ENCODE measurements at places on chromosomes 13 and 19.

- no peaks in the 10 kb centered on the region for H3K36me3 ChIP-seq
- peak within 1 kb of the TSS; percentile 98 for H3K27ac ChIP-seq
- DNase-seq: peak; percentile 98
- H3K27me3 ChIP-seq: no peaks in the 10 kb centered on the region
- H3K4me3 ChIP-seq: peak within 1 kb of the TSS; percentile 90
- H3K4me1 ChIP-seq: peaks cover 24% of the 10 kb centered on the region
Measured at GRCh38 chr19:54191011-54191810, at the start of gene TSEN34. TSEN34 (plus strand) TSS chr19:54191308; CDS start chr19:54191365, 57 bp downstream.

GRCh38 chr13:75666646-75667351, 30.7 kb downstream of the LMO7 start:
- no peak for DNase-seq
- no peaks in the 10 kb centered on the region for H3K4me1 ChIP-seq
- no peaks in the 10 kb centered on the region for H3K27me3 ChIP-seq
- no peak overlapping the region for H3K4me3 ChIP-seq

GRCh38 chr19:57438925-57439324, 3.8 kb downstream of the ZNF749 start:
- H3K27me3 ChIP-seq: no peaks in the 10 kb centered on the region
- no peak overlapping the region for H3K27ac ChIP-seq
- peaks cover 10% of the 10 kb centered on the region for H3K36me3 ChIP-seq
- no peak for DNase-seq

GRCh38 chr19:30856786-30857185, 484.6 kb downstream of the ZNF536 start:
- no peaks in the 10 kb centered on the region for H3K27me3 ChIP-seq
- H3K4me1 ChIP-seq: no peaks in the 10 kb centered on the region
- DNase-seq: no peak
- H3K36me3 ChIP-seq: no peaks in the 10 kb centered on the region
- H3K4me3 ChIP-seq: no peak overlapping the region
- H3K27ac ChIP-seq: no peak overlapping the region

DNA sequence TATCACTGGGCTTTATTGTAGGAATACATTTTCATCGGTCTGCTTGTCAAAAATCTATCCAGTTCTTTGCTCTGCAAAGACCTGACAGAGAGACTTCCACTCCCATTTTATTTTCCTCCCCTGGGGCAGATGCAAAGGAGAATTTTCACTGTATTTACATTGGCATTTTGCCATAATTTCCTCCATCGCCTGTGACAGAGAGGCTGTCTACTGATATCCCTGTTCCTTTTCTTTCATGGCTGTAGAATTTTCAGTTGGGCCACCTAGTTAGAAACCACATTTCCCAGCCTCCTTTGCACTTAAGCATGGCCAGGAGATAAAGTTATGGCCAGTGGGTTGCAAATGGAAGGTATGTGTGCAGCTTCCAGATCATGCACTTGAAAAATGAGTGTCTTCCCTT, 89.3 kb downstream of the NUFIP1 start:
- H3K4me3 ChIP-seq: no peak overlapping the region
- H3K36me3 ChIP-seq: no peaks in the 10 kb centered on the region
- H3K27ac ChIP-seq: no peak overlapping the region
- H3K4me1 ChIP-seq: no peaks in the 10 kb centered on the region

- no peaks in the 10 kb centered on the region for H3K36me3 ChIP-seq
- no peaks in the 10 kb centered on the region for H3K27me3 ChIP-seq
- no peak overlapping the region for H3K27ac ChIP-seq
- H3K4me1 ChIP-seq: no peaks in the 10 kb centered on the region
Measured at GRCh38 chr13:88066847-88067246, 395.7 kb downstream of the SLITRK5 start.

- H3K27ac ChIP-seq: no peak overlapping the region
- DNase-seq: no peak
- H3K4me3 ChIP-seq: no peak overlapping the region
- no peaks in the 10 kb centered on the region for H3K27me3 ChIP-seq
- peaks cover 11% of the 10 kb centered on the region for H3K4me1 ChIP-seq
Measured at GRCh38 chr13:75879656-75880055, 243.5 kb downstream of the LMO7 start.

- H3K27ac ChIP-seq: no peak overlapping the region
- no peaks in the 10 kb centered on the region for H3K4me1 ChIP-seq
- H3K36me3 ChIP-seq: peaks cover 36% of the 10 kb centered on the region
- H3K4me3 ChIP-seq: no peak overlapping the region
Measured at GRCh38 chr19:10467104-10467706, 36.0 kb downstream of the KEAP1 start.

- H3K4me3 ChIP-seq: no peak overlapping the region
- no peaks in the 10 kb centered on the region for H3K27me3 ChIP-seq
- H3K36me3 ChIP-seq: no peaks in the 10 kb centered on the region
- no peak for DNase-seq
- peak overlapping the region; percentile 67 for H3K27ac ChIP-seq
Measured at GRCh38 chr13:40589285-40590109, 76.9 kb downstream of the FOXO1 start.

- no peaks in the 10 kb centered on the region for H3K36me3 ChIP-seq
- H3K4me3 ChIP-seq: no peak within 1 kb of the TSS
- no peak for DNase-seq
- no peaks in the 10 kb centered on the region for H3K4me1 ChIP-seq
Measured at GRCh38 chr19:35585848-35586247, at the start of gene PMIS2. PMIS2 (plus strand) TSS chr19:35586173; CDS start chr19:35586260, 87 bp downstream.

DNA sequence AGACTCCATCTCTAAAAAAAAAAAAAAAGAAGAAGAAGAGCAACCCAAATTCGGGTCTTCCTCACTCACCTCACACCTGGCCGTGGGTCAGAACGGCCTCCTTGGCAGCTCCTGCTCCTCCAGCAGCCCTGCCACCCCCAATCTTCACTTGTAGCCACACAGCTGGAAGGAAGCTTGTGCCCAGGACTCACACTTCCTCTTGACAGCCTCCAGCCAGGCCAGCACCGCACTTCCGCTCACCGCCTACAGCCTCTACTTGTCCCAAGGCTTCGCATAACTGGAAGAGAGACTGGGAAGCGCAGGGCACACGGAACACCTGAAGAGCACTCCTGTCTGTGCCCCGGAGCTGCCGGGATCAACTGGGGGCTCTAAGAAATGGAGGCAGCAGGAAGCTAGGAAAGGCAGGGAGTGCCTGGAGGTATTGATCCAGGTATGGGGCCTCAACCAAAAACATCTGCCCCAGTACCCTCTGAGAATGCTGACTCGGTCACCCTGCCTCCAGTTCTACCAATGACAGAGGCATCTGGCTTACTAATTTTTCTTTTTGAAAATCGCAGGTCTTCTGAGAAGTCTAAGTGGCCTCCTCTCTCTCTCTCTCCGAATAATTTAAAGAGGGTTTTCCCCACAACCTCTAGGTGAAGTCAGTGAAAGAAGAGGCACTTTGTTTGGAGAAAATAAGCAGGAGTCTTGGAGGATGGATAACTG, 31.1 kb upstream of the ATP12A start:
- H3K27me3 ChIP-seq: no peaks in the 10 kb centered on the region
- DNase-seq: no peak
- H3K36me3 ChIP-seq: no peaks in the 10 kb centered on the region
- H3K4me3 ChIP-seq: no peak overlapping the region
- H3K27ac ChIP-seq: no peak overlapping the region

- DNase-seq: peak; percentile 81
- no peaks in the 10 kb centered on the region for H3K36me3 ChIP-seq
- peak overlapping the region; percentile 69 for H3K27ac ChIP-seq
- H3K27me3 ChIP-seq: peaks cover 36% of the 10 kb centered on the region
- H3K4me1 ChIP-seq: peaks cover 73% of the 10 kb centered on the region
Measured at GRCh38 chr13:41458761-41459431, 1.5 kb downstream of the RGCC start.

GRCh38 chr13:58097831-58098230, 466.3 kb downstream of the PCDH17 start:
- no peak overlapping the region for H3K4me3 ChIP-seq
- no peak for DNase-seq
- no peaks in the 10 kb centered on the region for H3K27me3 ChIP-seq
- H3K4me1 ChIP-seq: no peaks in the 10 kb centered on the region
- no peak overlapping the region for H3K27ac ChIP-seq

DNA sequence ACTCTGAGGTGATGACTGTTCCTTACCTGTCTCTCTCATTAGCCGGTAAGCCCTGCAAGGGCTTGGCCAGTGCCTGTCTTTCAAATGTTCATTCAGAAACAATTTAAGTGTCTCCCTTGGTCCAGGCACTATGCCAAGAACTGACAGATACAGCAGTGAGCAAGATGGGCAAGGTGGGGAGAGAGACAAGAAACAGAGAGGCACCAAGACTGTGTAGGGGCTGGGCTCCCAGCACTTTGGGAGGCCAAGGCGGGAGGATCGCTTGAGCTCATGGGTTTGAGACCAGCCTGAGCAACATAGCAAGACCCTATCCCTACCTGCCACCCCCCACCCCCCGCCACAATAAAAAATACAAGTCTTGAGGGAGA, 1.3 kb upstream of the CCNE1 start:
- H3K27ac ChIP-seq: peak overlapping the region; percentile 82
- DNase-seq: peak; percentile 68
- H3K27me3 ChIP-seq: no peaks in the 10 kb centered on the region
- peak overlapping the region; percentile 66 for H3K4me3 ChIP-seq

- H3K27me3 ChIP-seq: no peaks in the 10 kb centered on the region
Measured at GRCh38 chr13:20967340-20967739, 64.8 kb upstream of the XPO4 start.

DNA sequence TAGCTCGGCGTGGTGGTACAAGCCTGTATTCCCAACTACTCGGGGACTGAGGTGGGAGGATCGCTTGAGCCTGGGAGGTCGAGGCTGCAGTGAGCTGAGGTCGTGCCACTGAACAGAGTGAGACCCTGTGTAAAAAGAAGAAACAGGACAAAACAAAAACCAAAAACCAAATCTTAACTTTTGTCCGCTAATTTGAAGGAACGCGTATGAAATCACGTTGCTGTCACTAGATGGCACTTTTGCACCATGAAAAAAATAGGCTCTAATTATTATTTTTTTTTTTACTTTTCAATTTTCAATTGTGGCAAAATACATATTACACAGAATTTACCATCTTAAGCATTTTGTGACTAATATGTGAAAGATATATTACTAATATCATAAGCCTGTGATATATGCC, 17.6 kb upstream of the ZNF835 start:
- no peaks in the 10 kb centered on the region for H3K27me3 ChIP-seq
- no peak overlapping the region for H3K4me3 ChIP-seq
- H3K36me3 ChIP-seq: no peaks in the 10 kb centered on the region
- DNase-seq: no peak
- no peak overlapping the region for H3K27ac ChIP-seq

- H3K36me3 ChIP-seq: peaks cover 90% of the 10 kb centered on the region
- no peak overlapping the region for H3K4me3 ChIP-seq
- H3K27me3 ChIP-seq: no peaks in the 10 kb centered on the region
- H3K27ac ChIP-seq: peak overlapping the region; percentile 85
- peaks cover 91% of the 10 kb centered on the region for H3K4me1 ChIP-seq
Measured at GRCh38 chr19:45045671-45046353, 7.0 kb downstream of the CLASRP start.

GRCh38 chr13:75326173-75327134, 155.5 kb downstream of the TBC1D4 start:
- peak overlapping the region; percentile 19 for H3K4me3 ChIP-seq
- H3K27me3 ChIP-seq: no peaks in the 10 kb centered on the region
- H3K36me3 ChIP-seq: no peaks in the 10 kb centered on the region
- peaks cover 3% of the 10 kb centered on the region for H3K4me1 ChIP-seq

- no peak overlapping the region for H3K27ac ChIP-seq
- H3K36me3 ChIP-seq: no peaks in the 10 kb centered on the region
- no peaks in the 10 kb centered on the region for H3K4me1 ChIP-seq
- no peak overlapping the region for H3K4me3 ChIP-seq
- DNase-seq: no peak
Measured at GRCh38 chr19:57057036-57057686, 62.6 kb upstream of the USP29 start.

DNA sequence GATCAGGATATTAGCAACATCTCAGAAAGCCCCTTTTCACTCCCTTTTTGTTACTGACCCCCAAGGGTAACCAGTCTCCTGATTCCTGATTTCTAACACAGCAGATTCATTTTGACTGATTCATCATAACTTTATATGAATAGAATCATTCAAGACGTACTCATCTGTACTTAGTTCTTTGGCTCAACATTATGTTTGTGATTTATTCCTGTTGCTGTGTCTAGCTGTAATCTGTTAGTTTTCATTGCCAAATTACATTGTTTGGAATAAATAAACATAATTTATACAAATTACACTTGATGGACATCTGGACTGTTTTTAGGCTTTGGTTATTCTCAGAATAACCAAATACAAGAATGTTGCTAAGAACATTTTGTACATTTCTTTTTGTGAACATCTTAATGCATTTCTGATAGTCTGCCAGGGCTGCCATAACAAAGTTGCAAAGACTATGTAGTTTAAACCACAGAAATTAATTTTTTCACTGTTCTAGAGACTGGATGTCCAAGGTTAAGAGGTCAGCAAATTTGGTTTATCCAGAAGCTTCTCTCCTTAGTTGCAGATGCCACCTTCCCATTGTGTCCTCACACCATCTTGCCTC, 62.8 kb upstream of the EDNRB start:
- H3K36me3 ChIP-seq: no peaks in the 10 kb centered on the region
- no peaks in the 10 kb centered on the region for H3K4me1 ChIP-seq
- H3K27ac ChIP-seq: peak overlapping the region; percentile 41
- DNase-seq: no peak
- no peaks in the 10 kb centered on the region for H3K27me3 ChIP-seq
- no peak overlapping the region for H3K4me3 ChIP-seq

- H3K36me3 ChIP-seq: peaks cover 58% of the 10 kb centered on the region
- no peak overlapping the region for H3K4me3 ChIP-seq
Measured at GRCh38 chr13:110498327-110498726, 63.2 kb downstream of the RAB20 start.

- peak; percentile 29 for DNase-seq
- no peak overlapping the region for H3K27ac ChIP-seq
- H3K36me3 ChIP-seq: no peaks in the 10 kb centered on the region
- no peak overlapping the region for H3K4me3 ChIP-seq
Measured at GRCh38 chr13:112643759-112644459, 45.9 kb upstream of the ATP11A start.

DNA sequence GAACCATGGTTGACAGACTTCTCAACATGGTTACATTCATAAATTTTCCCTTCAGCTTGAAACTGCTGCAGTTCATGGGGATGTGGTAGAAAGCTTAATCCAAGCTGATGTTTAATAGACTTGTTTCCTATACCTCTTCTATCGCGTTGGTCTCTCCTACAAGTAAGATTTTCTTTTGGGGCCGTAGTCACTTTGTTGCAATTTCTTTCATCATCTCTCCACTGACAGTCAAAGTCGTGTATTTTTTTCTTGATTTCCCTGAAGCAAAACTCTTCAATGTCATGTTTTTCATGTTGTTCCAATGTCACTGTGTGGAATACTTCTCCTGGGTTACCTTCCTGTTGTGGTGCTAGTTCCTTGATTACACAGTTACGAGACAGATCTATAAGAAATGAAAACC, 6.3 kb upstream of the ZNF160 start:
- H3K36me3 ChIP-seq: peaks cover 22% of the 10 kb centered on the region
- no peaks in the 10 kb centered on the region for H3K27me3 ChIP-seq
- no peak for DNase-seq
- no peaks in the 10 kb centered on the region for H3K4me1 ChIP-seq
- no peak overlapping the region for H3K27ac ChIP-seq

DNA sequence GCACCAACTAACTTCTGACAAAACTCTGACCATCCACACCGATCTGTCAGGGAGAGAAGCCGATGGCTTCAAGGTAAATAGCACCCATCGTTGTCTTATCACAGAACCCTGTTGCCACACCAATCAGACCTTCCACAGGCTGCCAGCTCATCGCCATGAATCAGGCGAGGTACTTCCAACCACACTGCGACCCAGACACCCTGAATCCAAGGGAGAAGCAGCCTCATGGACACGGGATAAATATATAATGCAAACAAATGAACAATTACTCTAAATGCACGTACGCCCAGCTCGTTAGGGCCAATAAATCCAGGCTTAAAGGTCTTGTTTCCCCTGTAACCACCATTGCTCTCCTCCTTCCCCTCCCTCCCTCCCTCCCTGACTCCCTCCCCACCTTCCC, 20.8 kb downstream of the RANBP3 start:
- peaks cover 26% of the 10 kb centered on the region for H3K36me3 ChIP-seq
- H3K4me1 ChIP-seq: peaks cover 98% of the 10 kb centered on the region
- no peak overlapping the region for H3K4me3 ChIP-seq

All from spleen (tissue), 13 donors.